ENCODE measurements at places on chromosomes 11 and 22.

- DNase-seq = no peak
These were observed 12.9 kb downstream of the FCHSD2 start for GRCh38 chr11:73129198-73129597.

DNA sequence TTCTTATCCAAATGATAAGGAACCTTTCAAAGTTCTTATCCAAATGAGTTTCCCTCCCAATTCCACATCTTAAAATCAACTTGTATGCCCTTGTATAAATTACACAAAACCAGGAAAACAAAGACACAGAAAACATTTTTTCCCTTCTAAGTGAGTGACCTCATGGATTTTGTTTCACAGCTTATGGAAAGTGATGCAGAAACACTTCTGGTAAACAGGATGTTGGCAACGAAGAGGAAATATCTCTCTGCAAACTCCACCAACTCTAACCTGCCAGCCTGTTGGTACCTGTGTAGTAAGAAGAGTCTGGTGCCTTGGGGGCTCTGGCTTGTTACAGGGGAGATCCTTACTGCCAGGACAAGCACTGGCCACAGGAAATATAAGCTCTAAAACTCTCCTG is 57.0 kb downstream of the CELSR1 start:
- no peak for DNase-seq

- no peak for DNase-seq
These were observed 782 bp downstream of the SMARCB1 start for GRCh38 chr22:23787600-23787896.

DNA sequence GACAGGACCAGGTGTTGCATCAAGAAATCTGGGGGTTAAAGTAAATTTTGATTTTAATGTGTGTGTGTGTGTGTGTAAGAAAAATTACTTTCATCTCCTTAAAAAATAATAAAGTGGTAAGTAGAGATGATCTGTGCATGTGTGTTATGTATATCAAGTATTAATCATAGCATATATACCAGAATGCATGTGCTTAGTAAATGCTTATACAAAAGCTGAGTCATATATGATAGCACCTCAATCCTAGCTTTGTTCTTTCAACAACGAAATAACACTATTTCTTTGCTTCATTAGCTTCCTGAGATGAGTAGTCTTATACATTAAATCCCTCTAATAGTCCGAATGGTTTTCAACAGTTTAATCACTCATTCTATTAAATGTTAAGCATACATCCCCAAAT is 899.6 kb upstream of the ANO3 start:
- DNase-seq = no peak

All from caudate nucleus (tissue), 63 donors.